ENCODE measurements at places on chromosomes 6 and 20.

GRCh38 chr6:91796603-91797002 is 1209.7 kb upstream of the MAP3K7 start:
- no peak for DNase-seq

- DNase-seq, result peak; percentile 78
These were observed 15.0 kb downstream of the TRAPPC3L start for GRCh38 chr6:116530436-116530835.

DNA sequence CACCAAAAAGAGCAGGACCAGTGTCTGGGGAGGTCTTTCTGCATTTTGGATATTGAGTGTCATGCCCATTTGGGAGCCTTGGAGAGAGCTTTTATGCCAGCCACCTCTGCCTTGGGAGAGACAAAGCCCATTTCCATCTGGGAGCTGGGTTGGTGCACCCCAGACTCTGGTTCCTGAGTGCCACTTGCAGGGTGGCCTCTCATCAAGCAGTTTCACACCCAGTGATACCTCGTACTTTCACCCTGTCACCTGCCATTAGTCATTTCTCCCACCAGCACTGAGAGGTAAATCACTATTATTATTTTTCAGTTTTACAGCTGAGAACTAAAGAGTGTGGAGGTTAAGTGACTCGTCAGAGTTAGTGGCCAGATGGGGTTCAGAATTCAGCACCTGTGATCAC is 94.7 kb downstream of the PTPRT start:
- no peak for DNase-seq

GRCh38 chr20:57025666-57026224 is 240.7 kb downstream of the BMP7 start:
- no peak for DNase-seq

- no peak for DNase-seq
These were observed 39.6 kb downstream of the ILRUN start for GRCh38 chr6:34657037-34657306.

DNA sequence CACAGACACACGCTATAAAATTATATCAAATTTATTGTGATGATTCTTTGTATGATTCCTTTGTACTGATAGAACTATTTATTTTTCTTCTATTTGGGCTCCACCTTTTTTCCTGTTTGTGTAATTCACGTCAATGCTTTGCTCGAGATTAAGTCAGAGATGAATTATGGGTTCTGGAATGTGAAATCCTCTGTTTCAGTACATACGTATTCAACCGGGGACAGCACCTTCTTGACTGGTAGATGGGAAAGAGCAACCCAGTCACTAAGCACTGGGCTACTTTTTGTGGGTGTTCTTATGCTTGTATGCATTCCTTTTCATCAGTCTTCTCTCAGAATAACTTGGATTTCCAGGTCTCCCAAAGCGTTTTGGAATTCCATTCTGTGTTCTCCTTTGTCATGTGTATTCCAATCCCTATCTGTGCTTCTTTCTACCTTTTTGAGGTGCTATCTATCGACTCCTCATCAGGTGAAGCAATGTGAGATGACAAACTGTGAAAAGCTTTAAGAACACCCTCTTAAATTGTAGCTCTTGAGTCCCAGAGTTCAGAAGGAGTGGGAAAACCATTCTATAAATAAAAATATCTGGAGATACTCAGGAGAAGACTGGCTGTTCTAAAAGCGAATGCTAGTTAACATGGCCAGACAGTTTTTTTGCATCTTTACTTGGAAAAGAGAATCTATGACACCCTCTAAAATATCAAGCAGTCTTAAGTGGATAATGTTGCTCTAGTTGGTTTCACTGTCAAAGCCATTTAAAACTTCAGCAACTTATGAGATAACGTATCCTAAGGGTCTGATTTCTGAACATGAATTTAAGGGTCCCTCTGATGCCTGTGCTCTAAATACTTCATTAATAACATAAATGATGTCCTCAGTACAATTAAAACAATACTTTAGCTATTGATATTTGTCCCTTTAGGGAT is 197.7 kb upstream of the PREP start:
- DNase-seq, result no peak

DNA sequence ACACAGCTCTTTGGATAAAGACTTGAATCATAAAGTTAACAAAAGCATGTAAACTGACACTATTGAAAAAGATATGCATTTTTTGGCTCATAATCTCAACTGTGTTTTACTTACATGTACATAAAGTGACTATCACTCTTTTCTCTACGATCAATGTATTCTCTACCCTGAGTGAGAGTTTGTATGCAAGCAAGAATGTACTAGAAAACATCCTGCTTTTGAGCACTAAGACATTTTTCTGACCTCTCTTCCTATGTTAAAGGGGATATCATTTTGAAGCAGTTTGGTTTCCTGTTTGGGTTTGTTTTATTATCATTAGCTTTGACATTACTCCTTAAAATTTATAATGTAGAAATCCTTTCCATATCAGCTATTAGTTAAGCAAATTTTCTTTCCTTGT is 910.8 kb downstream of the C6orf118 start:
- no peak for DNase-seq

Data from NCI-H2081 (cell line).